Stimulated activated CD8-positive, alpha-beta memory T cell treated with anti-CD3 and anti-CD28 coated beads, Interleukin-7, amount 100 ng/mL, for 1 hour (primary cell): ENCODE measurements at places on chromosomes 13 and 19.

- DNase-seq: peak; percentile 36
Measured at GRCh38 chr19:36973021-36973843, 57.1 kb downstream of the ZNF568 start.

DNA sequence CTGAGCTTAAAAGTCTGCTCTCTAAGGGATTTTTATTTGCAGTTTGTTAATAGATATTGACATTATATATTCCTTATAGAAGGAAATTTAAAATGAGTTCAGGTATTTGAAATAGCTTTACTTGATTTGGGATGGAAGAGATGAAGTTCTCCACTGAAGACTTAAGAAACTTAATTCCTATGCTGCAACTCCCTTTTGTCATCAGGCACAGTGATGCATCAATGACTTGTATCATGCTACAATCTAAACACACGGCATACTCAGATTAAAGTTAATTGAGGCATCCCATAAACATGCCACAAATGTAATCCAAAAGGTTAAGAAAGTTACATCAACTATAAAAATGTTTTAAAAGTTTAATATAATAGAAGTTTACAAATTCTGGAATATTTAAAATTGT is 109.0 kb downstream of the STARD13 start:
- no peak for DNase-seq

DNA sequence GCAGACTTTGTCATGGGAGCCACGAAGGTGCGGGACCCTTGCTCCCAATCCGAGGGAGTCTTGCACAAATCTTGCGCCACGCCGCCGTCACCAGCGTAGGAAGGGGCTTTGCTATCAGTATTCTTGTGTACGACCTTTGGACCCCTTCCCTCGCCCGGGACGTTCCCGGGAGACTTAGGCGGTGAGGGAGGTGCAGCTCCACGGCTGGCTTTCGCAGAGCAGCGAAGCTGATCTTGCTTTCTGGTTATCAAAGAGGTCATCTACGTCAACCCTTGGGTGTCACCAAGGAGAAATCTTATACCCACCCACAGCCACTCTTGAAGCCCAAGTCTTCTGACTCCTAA is 583 bp downstream of the TECR start:
- DNase-seq: no peak

DNA sequence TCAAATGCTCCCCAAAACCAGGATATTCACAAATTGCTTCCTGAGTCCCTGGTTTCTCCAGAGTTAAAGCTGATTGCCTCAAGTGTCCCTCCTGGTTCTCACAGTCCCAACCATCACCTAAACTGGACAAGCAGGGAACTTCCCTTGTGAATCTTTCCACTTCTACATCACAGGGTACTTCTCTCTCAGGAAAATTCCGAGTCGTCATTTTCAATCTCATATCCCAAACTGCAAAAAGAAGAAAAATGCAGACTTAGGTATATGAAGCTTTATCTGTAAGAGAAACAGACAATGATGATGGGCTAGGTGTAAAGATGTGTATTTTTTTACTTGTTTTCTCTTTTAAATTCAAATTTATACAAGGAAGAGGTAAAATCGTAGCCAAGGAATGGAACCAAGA is 21.3 kb downstream of the ZNF329 start:
- DNase-seq: no peak

GRCh38 chr19:3692141-3693024 is 7.9 kb downstream of the PIP5K1C start:
- peak; percentile 22 for DNase-seq

- DNase-seq: no peak
Measured at GRCh38 chr13:73040968-73041596, 17.7 kb upstream of the KLF5 start.

DNA sequence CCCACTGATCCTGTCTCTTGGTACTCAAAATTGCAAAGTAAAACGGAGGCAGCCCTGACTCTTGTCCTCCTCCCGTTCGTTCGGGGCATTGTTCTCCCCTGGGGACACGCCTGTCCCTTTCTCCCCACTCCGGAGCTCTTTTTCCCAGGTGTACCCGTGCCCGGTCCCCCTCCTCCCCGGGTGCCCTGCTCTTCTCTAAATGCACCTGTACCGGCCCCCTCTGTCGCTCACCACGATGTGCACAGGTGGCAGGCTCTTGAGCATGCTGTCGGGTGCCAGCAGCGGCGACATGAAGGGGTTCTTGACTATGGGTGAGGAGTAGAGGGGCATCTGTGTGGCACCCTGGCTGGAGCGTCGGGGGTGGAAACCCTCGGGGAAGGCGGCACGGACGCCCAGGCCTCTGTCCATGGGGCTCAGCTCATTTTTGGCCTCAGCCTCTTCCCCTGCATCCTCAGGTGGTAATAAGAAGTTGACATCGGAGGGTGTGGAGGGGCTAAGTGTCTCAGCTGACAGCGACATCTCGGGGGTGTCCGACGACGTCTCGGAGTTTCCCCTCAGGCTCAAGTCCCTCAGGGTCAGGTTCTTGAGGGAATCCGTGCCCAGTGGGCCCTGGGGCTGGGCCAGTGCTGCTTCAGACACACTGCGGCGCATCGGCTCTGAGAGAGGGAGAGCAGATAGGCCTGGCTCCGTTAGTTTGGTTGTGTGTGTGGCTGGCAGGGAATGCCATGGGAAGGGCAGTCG is 12.4 kb upstream of the CNFN start:
- no peak for DNase-seq

- no peak for DNase-seq
Measured at GRCh38 chr13:99124794-99125316, 75.8 kb upstream of the UBAC2 start.

GRCh38 chr13:113387396-113387795 is 23.5 kb upstream of the GRTP1 start:
- no peak for DNase-seq

GRCh38 chr19:1076951-1077350 is 10.0 kb downstream of the ARHGAP45 start:
- DNase-seq: peak; percentile 71

DNA sequence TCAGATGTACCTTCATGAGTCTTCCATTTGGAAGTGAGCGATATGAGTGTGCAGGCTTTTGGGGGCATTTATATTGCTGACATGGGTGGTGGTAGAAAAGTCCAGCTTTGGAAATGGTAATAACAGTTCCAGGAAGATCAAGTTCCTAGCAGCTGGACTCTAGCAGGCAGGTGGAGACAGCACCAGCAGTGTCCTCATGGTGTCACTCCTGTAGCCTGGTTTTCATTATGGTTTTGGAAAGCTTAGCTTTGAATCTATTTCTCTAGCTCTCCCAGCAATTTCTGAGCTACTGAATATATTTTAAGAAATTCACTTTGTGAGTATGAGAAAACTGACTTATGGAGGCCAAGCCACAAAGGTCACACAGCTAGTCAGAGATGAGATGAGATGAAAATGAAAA is 523.2 kb upstream of the HTR2A start:
- DNase-seq: no peak

GRCh38 chr13:48542581-48543341 is 9.9 kb upstream of the RCBTB2 start:
- DNase-seq: no peak

GRCh38 chr13:99657848-99658260 is 156.6 kb downstream of the TM9SF2 start:
- DNase-seq: peak; percentile 3

DNA sequence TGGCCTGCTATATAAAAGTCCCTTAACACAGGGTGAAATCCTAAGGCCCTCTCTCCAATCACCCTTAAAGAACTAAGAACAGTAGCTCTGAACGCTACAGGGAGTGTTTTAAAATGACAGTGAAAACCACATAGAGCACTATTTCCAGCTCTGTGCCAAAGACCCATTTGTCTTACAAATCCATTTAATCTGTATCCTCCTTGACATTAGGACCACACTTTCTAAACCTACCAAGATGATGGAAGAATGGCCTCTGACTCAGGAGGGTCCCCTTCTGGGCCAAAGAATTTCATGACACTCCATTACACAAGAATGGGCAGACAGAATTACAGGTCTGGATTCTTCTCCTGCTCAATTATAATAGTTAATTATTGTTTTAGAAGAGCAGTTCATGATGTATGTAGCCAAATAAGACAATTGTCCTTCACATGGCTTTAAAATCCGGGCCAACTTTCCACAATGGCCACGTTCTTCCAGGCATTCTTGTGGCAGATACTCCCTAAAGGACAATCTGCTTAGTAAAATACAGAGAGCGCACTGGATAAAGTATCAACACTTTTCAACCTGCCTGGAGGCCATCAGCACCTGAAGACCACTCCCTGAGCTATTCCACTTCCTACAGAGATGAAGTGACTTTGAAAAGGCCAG is 61.0 kb downstream of the STK24 start:
- DNase-seq: no peak

- DNase-seq: no peak
Measured at GRCh38 chr13:36193151-36193855, 21.1 kb downstream of the SOHLH2 start.

GRCh38 chr13:60397704-60398378 is 821 bp downstream of the TDRD3 start:
- peak; percentile 8 for DNase-seq

- no peak for DNase-seq
Measured at GRCh38 chr13:107329991-107330390, 762.1 kb upstream of the ARGLU1 start.

DNA sequence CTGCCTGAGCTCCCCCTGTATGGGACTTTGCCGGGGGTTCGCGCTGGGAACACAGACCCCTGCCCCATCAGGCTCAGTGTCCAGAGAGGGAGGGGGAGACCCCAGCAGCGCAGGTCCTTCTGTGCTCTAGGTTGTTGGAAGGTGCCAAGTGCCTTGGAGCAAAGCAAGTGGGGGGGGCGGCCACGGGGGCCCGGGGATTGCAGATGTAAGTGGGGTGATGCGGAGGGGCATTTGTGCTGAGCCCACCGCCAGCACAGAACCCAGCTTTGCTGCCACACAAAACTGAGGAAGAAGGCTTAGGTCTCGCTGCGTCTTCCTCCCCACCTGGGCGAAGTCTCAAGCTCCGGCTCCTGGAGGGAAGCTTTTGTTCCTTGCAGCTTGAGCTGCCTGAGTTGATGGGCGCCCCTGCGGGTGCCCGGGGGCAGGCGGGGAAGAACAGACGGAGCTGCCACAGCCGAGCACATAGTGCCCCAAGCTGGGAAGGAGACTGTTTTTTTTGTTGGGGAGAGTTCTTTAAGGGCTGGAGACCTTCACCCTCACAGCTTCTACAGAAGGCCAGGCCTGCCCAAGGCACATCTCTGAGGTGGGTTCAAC is 1.5 kb upstream of the NTN5 start:
- no peak for DNase-seq

DNA sequence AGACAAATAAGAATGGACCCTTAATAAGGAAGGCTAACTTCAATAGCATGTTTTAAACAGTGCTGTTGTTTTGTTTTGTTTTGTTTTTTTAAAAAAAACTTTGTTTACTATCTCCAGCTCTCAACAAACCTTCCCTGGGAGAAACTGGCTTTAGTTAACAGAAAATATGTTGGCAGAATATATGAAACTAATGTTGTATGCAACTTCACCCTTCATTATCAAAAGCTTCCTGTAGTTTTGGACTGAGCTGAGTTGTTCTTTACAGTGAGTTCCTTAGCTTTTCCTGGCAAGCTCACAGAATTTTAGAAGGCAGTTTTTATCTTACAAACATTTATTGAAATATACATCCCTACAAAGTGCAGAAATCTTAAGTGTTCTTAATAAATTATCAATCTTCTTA is 2480.7 kb upstream of the PCDH20 start:
- DNase-seq: no peak

DNA sequence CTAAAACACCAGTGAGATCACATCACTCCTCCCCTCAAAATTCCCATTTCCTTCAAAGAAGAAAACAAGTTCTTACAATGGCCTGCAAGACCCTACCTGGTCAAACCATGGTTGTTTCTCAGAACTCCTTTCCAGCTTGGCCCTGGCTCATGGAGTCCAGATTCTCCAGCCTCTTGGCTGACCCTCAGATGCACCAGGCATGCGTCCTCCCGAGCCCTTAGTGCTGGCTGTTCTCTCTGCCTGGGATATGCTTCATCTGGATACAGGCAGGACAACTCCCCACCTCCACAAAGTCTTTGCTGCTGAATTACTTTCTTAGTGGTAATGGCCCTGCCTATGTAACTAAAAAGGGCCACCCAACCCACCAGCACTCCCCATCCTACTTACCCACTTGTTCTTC is 94.3 kb downstream of the MBNL2 start:
- DNase-seq: no peak

DNA sequence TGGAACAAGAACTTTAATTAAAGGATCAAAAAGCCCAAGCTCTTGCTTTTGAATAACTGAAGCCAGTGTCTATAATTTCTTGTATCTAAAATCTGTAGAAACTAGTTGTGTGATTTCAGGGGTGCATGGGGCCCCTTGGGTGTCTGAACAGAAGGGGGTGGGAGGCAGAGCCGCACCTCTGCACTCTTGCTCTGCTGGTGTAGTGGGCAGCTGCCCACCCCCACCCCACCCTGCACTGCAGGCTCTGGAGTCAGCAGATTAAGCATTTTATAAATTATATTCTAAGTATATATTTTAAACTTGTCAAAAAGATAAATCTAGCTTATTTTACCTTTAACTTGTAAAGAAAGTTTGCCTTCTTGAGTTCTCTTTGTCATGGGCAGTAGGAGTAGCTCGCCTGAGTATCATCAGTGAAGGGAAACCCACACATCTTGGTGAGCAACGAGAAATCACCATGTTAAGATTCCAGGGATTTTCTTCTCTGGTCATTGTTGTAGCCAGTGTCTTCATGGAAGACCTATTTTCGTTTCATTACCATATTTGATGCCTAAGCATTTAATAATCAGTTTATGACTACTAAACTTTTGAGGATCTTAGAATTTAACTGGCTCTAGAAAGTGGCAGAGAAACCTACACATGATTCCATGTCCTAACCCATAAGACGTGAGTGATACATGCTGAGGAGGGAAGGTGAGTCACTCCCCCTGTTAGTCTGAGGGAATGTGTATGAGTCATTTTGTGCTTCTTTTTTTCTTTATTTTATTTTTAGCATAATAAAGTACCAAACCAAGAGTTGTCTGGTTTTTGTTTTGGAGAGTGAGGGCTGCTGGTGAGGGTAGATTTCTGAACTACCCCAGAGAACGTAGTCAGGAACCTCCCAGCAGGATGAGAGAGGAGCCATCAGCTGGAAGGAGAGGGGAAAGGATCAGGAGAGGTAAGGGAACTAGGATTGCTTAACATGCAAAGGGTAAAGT is 7.7 kb downstream of the UBE2L5 start:
- DNase-seq: no peak

DNA sequence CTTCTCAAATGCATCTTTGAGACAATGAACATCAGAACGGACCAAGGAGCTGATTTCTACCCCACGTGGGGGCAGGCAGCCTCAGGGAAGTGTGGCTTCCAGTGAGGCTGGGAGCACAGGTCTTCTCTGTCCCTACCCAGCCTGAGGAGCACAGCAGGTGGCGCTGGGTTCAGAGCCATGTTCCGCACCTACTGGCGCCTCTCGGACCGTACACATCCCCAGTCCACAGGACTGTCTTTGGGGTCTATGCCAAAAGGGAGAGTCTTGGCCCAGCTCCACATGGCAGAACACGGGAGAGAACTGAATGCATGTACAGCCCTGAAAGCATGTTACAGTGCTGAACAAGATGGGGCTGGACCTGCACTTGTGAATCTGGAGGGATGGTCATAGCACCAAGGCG is 22.6 kb downstream of the SUGP1 start:
- DNase-seq: no peak

- no peak for DNase-seq
Measured at GRCh38 chr19:32498648-32499200, 82.3 kb upstream of the PDCD5 start.
